M059J (cell line): ENCODE measurements at places on chromosomes 2 and 18.

DNA sequence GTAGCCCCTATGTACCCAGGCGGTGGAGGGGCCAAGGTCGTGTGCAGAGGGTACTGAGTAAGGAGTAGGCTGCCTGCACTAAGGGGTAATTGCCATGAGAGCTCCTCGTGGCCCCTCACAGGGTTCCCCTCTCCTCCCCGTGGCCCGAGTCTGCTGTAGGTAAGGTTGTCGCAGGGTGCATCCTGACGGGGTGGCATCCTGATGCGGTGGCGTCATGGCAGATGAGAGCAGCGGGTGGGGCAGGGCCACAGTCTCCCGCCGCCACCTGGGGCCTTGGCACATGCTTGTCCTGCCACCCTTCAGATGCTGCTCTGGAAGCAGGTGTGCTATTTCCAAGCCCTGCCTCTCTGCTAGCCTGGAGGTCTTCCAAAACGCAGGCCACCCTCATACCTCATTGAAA is 89.7 kb downstream of the EIPR1 start:
- DNase-seq = no peak

DNA sequence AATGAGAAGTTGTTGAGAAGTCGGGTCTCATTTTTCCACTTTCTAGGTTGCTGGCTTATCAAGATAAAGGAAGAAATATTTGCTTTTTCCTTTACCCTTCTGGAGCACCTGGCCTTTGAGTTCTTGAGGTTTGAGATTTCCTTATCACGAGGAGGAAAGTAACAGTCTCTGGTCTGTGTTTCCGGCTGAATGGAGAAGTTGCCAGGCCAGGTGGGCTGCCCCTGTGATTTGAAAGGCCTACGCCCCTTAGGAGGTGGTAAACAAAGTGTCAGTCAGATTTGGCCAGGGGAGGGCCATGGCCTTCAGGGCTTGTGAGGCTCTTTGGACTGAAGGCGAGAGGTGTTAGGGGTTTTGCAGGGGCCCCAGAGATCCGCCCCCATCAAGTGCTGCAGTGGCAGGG is 156.7 kb upstream of the HAAO start:
- DNase-seq = no peak

DNA sequence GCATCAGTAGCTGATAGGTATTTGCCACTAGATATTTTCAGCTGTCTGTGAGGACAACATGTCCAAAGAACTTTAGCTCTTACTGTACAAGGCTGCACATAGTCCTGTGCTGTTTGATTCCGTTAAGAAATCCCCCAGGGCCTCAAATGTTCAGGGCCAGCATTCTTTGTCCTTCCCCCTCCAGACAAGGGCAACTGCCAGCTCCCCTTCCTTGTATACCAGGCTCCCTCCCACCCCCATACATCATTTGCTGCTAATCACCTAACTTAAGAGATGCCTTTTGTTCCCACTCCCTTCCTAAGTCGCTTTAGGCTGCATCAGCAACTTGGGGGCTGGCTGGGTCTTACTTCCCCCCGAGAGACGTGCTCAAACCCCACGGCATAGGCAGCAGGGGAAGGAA is 138.7 kb downstream of the CDH20 start:
- no peak for DNase-seq

- DNase-seq = peak; percentile 25
Measured at GRCh38 chr2:230441227-230441897, 25.4 kb downstream of the SP100 start.

GRCh38 chr2:12048550-12048949 is 302.1 kb downstream of the LPIN1 start:
- no peak for DNase-seq

GRCh38 chr2:220394433-220394832 is 767.0 kb downstream of the SLC4A3 start:
- peak; percentile 86 for DNase-seq

GRCh38 chr2:75311993-75312392 is 112.7 kb upstream of the TACR1 start:
- DNase-seq = peak; percentile 42

GRCh38 chr18:50559752-50560680 is at the start of gene MAPK4:
TSS of gene MAPK4 (plus strand) at chr18:50560087. CDS start at chr18:50663959, 103,872 bp downstream.
- DNase-seq = peak; percentile 7

- peak; percentile 26 for DNase-seq
Measured at GRCh38 chr18:46856973-46857372, 60.3 kb downstream of the PIAS2 start.

DNA sequence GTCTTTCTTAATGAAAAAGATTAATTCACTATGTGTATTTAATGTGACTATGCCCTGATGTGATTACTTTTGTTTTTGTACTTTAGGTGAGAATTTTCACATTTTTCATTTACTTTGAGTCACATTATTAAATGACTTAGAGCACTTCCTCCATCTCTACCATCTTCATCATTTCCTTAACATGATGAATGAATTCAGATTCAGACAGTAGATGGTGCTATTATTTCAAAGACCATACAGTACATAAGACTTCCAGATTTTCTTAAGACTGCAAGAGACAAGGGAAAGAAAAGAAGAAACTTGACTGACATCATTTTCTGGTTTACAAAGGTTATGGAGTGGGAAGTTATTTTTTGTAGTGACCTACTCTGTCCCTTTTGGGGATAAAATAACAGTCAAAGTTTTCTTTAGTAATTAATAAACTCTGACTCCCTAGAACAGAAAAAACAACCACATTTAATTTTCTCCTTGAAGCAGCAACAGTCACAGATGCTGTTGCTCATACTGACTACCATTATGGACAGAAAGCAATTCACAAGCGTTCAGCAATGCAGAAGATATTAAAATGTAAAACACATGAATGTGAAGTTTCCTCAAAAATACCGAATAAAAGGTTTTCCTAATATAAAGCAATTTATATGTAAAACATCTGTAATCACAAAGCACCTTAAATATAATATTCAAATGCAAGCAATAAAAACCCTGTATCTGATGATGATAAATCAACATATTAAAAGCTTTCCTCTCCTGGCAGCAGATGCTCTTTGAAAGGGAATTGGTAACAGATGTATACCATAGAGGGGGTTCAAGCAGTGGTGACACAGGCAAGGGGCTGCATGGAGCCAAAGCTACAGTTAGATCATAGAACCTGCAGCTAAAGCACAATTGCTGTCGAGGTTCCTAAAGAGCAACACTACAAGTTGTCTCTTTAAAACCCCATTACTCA is 1010.9 kb upstream of the NXPH2 start:
- no peak for DNase-seq

DNA sequence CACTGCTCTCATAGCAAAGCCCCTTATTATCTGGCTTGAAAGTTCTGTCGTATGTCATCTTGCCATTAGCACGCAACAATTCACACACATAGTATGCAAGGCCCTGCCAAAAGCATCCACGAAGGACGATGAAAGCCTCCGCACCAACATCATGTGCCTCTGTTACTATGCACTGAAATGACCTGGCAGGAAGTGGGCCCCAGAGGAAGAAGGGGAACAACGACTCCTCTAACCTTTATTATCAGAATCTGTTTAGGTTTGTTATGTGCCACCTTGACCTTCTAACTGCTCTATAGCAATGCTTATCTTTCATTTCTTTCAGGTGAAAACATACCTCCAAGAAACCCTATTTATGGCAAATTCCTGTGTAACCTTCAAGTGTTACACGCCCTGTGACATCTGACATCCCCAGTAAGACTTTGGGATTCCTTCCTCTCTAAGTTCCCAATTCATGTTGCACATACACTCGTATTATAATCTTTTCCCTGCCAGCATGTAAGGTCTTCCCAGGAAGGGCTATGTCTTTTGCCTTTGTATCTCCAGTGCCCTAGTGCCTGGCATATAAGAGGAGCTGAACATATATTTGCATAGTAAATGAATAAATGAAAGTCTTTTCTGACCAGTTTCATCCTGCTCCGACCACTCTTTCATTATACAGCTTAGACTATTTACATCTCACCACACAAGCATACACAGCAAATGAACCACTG is 7.0 kb upstream of the NDUFV2 start:
- no peak for DNase-seq

GRCh38 chr2:84956334-84957297 is 14.3 kb upstream of the KCMF1 start:
- no peak for DNase-seq

DNA sequence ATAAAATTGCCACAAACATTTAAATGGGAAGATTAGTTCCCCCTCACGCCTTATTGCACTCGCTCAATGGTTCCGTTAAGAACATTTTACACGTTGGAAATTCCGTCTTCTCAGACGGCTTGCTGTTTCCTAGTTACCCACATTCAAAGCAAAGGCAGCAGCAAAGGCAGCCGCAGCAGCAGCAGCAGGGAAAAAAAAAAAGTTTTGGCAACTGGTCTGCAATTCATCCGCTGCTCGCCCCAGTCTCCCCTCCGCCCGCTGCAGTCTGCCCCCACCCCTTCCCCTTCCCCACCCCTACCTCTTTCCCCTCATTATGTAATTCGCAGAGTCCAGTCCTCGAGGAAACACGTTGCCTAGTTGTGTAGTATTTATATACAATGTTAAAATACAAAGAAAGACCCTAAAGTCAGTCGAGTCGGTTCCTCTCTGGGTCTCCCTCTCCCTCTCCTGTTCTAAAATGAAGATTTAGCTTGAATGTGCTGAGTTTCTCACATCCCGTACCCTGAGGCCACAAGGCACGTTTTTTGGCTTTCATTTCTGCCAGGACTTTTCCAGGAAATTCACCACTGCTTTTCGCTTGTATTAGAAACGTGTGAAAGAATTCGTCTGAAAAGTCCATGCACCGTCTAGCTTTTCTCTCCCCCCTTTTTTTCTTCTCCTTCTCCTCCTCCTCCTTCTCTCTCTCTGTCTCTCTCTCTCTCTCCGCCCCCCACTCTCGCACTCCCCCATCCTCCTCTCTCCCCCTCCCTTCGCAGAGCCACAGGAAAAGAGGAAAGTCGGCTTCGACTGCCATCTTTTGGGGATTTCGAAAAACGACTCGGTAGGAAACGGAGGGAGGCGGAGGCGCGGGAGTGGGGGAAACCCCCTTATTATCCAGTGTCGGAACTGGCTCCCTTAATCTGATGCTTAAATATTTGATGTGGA is 140.0 kb downstream of the MEIS1 start:
- DNase-seq = peak; percentile 76

GRCh38 chr18:70448588-70448987 is 159.7 kb downstream of the SOCS6 start:
- DNase-seq = no peak

DNA sequence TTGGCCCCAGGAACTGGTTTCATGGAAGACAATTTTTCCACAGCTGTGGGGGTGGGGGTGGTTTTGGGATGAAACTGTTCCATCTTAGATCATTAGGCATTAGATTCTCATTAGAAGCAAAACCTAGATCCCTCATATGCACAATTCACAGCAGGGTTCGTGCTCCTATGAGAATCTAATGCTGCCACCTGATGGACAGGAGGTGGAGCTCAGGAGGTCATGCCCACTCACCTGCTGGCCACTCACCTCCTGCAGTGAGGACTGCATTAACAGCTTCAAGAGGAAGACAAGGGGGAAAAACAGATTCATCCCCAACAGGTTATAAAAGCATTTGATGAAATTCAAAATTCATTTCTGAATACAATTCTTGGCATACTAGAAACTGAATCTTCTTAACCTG is 38.5 kb downstream of the THAP4 start:
- peak; percentile 31 for DNase-seq

GRCh38 chr2:27251766-27252165 is 11.1 kb downstream of the SLC30A3 start:
- no peak for DNase-seq

DNA sequence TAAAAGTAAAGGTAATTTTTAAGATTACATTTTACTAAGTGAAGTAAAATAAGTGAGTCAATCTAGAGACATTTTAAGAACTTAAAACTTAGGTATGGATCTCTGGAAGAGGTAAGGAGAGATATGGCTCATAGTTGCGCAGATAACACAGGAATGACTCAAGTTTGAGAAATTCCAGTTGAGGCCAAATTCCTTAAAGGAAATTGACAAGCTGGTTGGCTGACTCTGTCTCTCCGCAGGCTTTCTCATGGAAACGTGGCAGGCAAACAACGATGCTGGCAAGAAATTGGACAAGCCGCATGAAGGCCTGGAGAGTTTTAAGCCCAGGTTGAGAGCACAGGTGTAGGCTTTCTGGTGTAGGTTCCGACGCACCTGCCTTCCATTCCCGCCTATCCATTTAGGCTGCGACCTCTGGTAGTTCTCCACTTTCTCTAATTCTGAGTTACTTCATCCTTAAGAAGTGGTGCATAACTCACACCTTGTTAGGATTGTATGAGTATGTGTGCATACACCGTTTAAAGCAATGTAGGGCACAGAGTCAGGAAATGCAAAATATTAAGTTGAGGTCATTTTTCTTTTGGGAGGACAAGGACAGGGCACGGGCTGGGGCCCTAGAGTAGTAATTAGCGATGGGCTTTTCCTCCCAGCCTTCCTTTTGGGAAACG is 589 bp upstream of the DAW1 start:
- DNase-seq = peak; percentile 83

DNA sequence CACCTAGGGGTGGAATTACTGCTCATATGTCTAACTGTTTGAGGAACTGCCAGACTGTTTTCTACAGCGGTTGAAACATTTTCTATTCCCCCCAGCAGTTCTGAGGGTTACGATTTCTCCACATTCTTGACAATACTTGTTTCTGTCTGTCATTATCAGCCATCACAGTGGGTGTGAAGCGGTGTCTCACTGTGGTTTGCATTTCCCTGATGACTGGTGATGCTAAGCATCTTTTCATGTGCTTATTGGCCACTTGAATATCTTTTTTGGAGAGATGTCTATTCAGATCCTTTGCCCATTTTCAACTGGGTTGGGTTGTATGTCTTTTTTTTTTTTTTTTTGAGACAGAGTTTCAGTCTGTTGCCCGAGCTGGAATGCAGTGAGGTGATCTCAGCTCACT is 63.0 kb downstream of the ADNP2 start:
- DNase-seq = no peak

- DNase-seq = peak; percentile 73
Measured at GRCh38 chr2:181953881-181954537, 31.6 kb upstream of the PPP1R1C start.

- DNase-seq = no peak
Measured at GRCh38 chr2:120798567-120799247, 63.0 kb downstream of the GLI2 start.

- peak; percentile 65 for DNase-seq
Measured at GRCh38 chr2:29033172-29033571, 41.2 kb downstream of the PCARE start.
